ENCODE measurements at places on chromosomes 1 and 21.
A peak's percentile ranks its signal among the peaks of the same experiment; 100 is the strongest.

DNA sequence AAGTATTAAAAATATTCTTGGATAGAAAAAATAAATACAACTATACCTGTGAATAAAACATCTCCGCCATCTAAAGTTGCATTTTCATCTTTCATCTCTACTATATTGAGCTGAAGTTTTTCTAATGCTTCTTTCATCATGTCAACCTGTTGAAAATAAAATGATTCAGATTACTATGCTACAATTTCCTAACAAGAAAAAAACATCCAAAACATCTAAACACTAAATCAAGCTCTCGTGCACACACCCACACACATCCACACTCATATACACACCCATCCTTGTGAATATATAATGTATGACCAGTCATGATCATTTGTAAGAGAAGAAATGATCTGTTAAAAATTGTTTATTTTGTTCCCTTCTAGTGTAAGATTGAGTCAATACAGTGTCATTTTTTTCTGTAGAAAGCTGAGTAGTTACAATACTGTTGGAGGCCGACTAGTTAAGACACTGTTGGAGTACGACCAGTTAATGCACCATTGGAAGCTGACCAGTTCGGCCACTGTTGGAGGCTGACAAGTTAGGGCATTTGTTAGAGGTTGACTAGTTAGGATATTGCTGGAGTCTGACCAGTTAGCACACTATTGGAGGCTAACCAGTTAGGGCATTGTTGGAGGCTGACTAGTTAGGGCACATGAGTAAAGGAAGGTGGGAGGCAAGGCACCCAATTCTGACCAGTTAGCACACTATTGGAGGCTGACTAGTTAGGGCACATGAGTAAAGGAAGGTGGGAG, 82.4 kb upstream of the BCL10 start:
- no peak for DNase-seq

DNA sequence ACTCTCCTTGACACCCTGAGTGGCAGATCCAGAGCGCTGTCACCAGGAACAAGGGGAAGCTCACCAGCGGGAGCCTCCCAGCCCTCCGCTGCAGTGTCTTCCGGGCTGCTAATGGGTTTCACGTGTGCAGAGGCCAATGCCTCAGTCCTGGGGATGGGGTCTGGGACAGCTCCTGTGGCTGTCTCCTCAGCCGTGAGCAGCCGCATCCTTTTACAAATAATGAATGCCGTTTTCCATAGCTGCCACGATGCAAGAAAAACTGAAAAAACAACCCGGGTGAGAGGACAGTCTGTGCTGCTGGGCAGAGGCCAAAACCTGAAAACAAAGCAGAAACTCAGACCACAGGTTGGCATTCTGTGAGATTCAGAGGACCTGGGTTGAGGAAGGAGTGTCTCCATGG, 212.2 kb upstream of the RAB4A start:
- DNase-seq = no peak

DNA sequence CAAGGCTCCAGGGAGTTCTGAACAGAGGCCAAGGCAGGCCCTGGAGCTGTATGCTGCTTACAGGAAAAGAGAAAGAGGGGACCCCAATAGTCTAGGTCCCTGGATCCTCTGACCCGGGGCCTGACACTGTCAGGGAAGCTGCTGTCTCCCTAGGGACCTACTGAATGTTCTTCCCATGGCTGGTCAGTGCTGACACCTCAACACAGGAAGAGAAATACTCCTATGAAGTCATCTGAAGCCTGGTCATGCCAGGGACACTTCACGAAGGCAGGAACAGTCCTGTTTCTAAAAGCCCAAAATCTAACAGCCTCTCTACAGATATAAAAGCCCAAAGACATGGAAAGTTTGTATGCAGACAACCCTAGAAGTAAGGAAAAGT, 1.7 kb upstream of the LAD1 start:
- no peak for DNase-seq

DNA sequence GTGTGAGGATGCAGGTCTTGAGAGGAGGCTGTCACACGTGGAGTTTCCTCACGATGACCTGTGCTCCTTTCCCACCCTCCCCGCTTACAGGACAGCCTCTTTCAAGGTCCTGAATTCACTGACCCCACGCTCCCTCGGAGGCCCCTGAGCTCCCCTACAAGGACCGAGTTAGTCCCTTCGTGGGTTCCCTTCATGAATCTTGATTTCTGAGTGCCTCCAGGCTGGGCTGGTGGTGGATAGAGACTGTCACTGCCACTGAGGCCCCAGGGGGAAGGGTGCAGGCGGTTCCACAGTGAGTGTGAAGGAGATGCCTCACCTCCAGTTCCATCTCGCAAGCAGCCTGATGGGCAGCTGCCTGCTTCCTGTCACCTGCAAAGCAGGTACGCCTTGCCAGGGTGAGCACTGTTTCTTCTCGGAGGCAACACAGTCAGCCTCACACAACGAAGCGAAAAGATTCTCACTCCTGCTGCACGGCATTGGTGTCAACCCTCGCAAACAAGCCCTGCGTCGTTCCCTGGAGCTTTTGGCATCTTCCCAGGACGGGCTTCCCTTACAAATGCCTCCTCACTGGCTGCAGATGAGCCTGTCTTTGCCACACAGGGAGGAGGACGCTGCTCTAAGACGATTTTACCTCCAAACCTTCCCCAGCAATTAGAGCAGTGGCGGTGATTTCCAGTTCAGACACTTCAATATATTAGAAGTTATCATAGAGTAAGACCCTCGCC, 26.7 kb upstream of the PCP4 start:
- DNase-seq = no peak

GRCh38 chr1:211526101-211526500, 34.1 kb upstream of the RD3 start:
- no peak for DNase-seq

DNA sequence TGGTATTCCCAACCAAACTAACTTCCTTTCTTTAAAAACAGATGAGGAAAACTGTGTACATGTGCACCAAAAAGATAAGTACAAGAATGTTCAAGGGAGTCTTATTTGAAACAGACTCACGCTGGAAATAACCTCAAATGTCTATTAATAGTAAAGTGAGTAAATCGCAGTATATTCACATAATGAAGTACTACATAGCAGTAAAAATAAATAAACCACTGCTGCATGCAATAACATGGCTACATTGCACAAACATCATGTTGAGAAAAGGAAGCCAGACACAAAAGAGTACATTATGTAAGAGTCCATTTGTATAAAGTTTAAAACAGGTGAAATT, 5.2 kb upstream of the DENND2D start:
- DNase-seq = no peak

GRCh38 chr1:74609810-74610371, 63.7 kb downstream of the ERICH3 start:
- no peak for DNase-seq

GRCh38 chr1:43994071-43994470, 2.7 kb downstream of the CCDC24 start:
- DNase-seq = no peak

GRCh38 chr1:22591576-22591975, 28.3 kb downstream of the EPHA8 start:
- DNase-seq = no peak

DNA sequence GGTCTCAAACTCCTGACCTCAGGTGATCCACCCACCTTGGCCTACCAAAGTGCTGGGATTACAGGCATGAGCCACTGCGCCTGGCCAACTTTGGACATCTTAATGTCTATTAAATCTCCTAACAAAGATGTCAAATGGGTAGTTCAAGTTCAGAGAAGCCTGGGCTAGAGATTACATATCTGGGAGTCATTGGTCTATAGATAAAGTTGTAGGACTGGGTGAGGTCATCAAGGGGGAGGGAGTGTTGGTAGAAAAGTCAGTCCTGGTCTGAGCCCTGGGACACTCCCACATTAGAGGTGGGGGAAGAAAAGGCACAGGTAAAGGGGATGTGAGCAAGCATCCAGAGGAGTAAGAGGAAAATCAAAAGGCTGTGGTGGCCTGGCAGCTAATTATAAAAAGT, 6.6 kb downstream of the UBIAD1 start:
- DNase-seq = no peak

- no peak for DNase-seq
Observed at GRCh38 chr1:160855181-160855981, 7.3 kb downstream of the CD244 start.

- no peak for DNase-seq
Observed at GRCh38 chr1:86522240-86522639, 24.6 kb upstream of the CLCA4 start.

DNA sequence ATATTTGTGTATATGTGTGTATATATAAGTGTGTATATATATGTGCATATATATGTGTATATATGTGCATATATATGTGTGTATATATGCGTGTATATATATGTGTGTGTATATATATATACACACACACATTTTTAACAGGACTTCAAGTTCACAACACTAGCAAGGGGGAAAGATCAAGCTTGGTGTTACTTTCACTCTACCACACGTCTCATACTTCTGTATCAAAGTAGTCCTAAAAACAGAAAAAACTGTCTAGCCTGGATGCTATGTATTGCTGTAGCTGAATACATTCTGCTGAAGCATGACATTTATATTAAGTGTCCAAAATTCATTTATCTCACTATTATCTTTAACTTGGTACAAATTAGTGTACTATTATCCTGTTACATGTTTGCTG, 17.9 kb upstream of the ATP6V1G3 start:
- DNase-seq = no peak

- peak; percentile 34 for DNase-seq
Observed at GRCh38 chr1:98051065-98051675, 130.3 kb upstream of the DPYD start.

DNA sequence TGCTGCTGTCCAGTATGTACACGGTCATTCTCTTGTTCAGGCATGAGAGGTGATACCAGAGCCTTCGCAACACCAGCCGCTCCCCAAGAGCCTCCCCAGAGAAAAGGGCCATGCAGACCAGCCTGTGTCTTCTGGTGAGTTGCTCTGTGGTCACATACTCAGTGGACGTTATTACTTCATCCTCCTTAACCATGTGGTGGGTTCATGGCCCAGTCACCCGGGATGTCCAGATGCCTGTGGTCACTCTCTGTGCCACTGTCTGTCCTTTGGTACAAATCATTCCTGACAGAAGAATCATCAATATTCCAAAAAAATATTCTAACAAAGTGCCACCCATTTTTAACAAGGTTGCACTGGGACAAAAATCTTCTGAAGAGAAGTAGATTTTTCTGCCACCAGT, 8.8 kb upstream of the ZNF124 start:
- DNase-seq = no peak

GRCh38 chr1:222790115-222790514, 24.7 kb upstream of the DISP1 start:
- no peak for DNase-seq

GRCh38 chr21:33015096-33015495, 10.6 kb upstream of the OLIG2 start:
- DNase-seq = no peak

DNA sequence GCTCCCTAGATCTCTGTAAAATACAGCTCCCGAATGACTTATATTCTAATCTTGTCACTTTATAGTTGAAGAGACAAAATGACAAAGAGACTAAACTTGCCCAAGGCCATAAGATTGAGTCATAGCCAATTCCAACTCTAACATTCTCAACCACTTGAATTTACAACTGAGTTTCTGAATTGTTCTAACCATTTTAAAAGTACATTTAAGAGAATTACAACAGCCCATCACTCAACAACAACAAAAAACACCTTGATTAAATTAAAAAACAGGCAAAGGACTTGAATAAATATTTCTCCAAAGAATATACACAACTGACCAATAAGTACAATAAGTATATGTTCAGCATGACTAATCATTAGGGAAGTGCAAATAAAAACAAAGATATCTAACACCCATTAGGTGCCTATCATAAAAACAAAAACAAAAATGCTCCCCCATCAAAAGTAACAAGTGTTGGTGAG, 8.7 kb upstream of the ADCY10 start:
- no peak for DNase-seq

DNA sequence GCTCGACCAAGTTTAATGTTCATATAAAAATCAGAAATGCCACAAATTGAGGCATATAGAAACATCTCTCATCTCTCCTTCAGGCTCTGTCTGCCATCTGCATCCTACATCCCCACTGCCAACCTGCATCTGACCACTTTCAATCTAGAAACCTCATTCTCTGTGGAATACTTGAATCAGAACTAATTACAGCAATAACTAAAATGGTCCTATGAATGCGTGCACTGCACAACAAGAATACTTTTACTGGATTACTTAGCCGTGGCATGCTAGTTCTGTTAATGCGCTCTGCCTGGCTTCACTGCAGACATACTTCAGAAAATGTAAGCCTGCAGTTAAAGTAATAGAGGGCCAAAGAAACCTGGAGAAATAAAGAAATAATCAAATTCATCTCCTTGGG, 89.8 kb upstream of the NR5A2 start:
- DNase-seq = no peak

GRCh38 chr21:38438462-38438893, 59.8 kb downstream of the ERG start:
- no peak for DNase-seq

DNA sequence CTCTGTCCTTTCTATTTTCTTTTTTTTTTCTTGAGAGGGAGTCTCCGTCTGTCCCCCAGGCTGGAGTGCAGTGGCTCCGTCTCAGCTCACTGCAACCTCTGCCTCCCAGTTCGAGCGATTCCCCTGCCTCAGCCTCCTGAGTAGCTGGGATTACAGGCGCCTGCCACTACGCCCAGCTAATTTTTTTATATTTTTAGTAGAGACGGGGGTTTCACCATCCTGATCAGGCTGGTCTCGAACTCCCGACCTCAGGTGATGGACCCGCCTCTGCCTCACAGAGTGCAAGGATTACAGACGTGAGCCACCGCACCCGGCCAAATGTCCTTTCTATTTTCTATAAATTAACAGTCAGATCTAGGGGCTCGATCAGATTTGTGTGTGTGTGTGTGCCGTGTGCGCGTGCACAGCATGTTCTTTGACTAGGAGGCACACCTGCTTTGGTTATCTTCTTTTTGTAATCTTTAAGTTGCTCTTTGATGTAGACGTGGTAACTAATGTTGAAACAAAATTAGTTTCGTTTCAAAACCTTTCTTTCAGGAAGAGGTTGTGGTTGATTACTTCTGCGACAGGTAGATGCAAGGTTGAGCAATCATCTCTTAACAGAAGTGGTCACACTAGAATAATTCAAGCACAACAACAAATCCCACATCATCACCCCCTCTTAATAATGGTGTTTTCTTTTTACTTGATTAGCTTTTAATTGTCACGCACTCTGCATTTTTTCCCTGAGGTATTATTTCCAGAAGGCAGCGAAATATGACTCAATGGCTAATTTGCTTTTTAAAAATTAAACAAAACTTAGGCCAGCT, 779 bp upstream of the DEGS1 start:
- no peak for DNase-seq

GRCh38 chr1:206679738-206680211, 4.9 kb upstream of the MAPKAPK2 start:
- no peak for DNase-seq

- no peak for DNase-seq
Observed at GRCh38 chr1:171636141-171636540, 14.1 kb downstream of the MYOCOS start.

DNA sequence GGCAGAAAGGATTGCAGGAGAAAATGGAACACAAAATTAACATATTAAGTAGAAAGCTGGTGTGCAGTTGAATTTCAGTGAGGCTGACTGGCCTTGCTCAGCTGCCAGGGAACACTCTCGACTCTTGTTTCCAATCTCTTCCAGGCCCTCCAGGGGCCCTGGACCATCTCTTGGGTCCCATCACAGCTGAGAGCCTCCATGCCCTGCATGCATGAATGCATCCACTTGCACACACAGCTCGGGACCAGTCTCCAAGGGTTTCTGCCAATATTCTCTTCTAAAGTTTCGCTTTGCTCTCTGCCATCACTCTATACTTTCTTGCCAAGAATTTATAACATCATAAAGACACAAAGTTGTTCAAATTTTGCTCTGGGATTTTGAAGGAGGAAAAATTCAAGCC, 200.3 kb downstream of the DSCAM start:
- no peak for DNase-seq

- DNase-seq = no peak
Observed at GRCh38 chr1:29801003-29801402, 564.7 kb downstream of the PTPRU start.

- DNase-seq = no peak
Observed at GRCh38 chr1:153260585-153261280, 1.2 kb downstream of the LORICRIN start.
